HT1080 (cell line): ENCODE measurements at places on chromosomes 11 and 22. TPM values are rescaled to one million over a fixed set of nuclear protein-coding genes. Genes with fewer than 3 reads are reported as not detected.

The UPB1 gene
- not detected in 2 replicates for total RNA-seq

The PRCP gene
- 23.1 and 31.0 TPM in 2 replicates for total RNA-seq

DNA sequence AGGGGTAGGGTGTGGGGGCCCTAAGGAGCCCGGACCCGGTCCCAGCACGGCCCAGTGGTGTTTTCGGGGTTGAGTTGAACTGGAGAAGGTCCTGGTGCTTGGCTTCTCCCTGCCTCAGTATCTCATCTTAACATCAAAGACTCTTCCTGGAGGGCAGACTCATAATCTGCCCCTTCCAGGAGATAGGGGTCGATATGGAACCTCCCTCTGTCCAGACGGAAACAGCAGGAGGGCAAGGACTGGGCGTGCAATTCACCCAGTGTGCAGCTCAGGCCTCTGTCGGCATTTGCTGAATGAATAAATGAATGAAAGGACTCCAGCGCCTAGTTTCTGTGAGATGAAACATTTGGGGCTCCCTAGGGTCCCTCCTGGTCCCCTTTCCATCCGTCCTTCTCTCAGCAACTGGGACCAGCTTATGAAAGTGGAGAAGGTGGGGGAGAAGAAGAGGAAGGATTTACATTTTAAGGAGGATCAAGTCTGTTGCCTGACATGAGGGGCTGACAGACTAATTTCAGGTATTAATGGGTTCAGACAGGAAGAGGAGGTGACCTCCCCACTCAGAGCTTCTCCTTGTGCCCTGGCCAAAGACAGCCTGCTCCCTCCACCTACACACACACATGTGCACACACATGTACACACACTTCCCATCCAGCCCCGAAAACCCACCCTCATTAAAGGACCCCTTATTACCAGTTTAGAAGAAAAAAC, 1.1 kb upstream of the SHISA8 start:
- DNase-seq, result no peak

DNA sequence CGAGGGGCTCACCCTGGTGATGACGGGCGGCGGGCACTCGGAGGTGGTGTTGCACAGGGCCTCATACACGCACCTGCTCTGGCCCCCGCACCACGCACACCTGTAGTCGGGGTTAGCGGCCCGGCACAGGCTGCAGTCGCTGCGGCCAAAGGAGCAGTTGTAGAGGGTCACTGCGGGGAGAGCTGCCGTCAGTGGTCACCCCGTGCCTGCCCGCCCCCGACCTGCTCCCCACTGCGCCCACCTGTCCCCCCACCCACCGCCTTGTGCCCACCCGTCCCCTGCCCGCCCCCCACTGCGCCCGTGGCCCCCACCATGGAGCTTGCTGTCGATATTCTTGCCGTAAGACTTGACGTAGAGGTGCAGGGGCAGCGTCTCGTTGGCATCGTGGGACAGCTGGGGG, 13.6 kb upstream of the MAPK11 start:
- DNase-seq, result no peak

- no peak for DNase-seq
Measured at GRCh38 chr11:82191695-82192094, 542.0 kb downstream of the FAM181B start.

- no peak for DNase-seq
Measured at GRCh38 chr11:15896026-15896425, 460.3 kb downstream of the SOX6 start.
